GM19239 (cell line): ENCODE measurements at places on chromosomes 2 and 18.
A peak's percentile ranks its signal among the peaks of the same experiment; 100 is the strongest.

DNA sequence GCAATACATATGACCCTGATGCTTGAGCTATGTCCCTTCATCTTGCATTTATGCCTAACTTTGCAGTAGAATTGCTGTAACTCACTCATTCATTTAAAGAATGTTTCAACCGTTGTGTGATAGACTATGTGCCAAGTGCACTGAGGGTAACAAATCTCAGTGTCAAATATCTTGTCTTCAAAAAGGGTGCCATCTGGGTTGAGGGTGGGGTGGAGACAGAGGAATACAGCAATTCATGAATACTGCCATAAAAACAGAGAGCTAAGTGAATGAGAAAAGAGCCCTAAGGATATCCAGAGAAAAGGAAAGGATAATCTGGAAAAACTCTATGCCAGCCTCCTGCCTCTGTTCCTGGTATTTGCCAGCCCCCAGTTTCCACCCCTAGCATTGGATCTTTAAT is 1534.4 kb upstream of the PIK3C3 start:
- DNase-seq = no peak

- DNase-seq = no peak
Measured at GRCh38 chr2:217695033-217695520, 307.7 kb downstream of the TNS1 start.

- DNase-seq = no peak
Measured at GRCh38 chr2:128457006-128457604, 138.4 kb upstream of the HS6ST1 start.

GRCh38 chr2:3492951-3493614 is 26.2 kb downstream of the ADI1 start:
- DNase-seq = no peak

DNA sequence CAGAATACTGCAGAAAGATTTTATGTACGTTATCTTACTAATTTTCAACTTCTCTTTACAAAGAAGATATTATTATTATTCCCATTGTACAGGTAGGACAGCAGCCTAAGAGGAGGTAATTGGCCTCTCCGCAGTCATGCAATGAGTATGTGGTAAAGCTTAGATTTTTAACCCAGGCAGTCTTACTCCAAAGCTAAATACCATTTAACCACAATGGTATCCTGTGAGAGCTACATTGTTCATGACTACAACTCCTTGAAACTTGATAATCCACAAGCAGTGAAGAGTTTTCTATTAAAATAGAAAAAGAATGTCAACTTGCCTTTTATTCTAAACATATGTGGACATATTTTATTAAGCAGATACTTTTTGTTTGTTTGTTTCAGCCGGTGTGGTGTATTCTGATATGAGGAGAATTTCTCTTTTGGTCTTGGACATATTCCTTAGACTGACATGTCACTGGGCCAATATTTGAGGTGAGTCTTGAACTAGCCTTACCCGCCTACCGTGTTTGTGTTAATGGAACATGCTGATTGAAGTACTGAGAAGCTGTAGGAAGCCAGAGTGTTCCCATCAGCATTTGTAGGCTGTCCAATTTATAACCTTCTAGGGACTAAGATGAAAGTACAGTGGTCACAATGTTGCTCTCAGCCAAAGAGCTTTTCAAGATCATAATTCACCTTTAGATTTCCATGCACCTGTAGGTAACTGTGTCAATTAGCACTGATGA is 293.9 kb upstream of the DCC start:
- no peak for DNase-seq

DNA sequence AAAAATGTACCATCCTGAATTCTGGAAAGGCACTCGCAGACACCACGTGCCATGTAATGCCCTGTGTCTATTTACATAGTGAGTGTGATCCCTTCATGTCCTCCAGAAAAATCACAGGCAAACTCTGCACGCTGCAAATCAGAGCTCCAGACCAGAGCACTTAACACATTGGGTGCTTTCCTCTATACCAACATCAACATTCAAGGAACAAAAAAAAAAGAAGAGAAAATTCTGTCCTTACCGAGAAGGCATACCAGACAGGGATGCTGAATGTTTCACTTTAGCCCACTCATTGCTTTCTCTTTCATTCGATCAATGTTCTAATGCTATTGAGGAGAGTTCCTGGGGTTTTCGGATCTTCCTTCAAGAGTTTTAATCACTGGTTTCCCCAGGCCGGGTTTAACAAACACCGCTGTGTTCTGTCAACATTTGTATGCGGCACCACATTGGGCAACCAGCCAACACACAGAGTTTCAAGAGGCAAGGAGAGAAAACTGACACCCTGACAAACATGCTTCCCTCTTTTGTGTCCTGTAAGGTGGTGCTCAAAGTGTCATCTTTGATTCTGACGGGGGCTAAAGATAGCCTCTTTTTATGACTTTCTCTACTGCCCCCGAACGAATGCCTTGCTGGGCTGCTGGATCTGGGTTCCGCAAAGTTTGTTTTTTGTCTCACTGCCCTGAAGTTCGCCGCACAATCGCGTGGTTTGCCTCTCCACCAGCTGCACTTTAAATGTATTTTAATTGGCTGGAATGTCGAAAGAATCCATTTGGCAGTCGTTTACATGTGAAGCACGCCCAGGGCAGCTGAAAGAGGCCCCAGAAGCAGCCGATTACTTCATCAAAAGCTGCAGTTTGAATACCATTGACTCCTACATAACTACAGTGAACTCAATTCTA is 106.4 kb upstream of the NCKAP5 start:
- DNase-seq = no peak

GRCh38 chr2:86062043-86062442 is 43.6 kb downstream of the POLR1A start:
- DNase-seq = no peak

DNA sequence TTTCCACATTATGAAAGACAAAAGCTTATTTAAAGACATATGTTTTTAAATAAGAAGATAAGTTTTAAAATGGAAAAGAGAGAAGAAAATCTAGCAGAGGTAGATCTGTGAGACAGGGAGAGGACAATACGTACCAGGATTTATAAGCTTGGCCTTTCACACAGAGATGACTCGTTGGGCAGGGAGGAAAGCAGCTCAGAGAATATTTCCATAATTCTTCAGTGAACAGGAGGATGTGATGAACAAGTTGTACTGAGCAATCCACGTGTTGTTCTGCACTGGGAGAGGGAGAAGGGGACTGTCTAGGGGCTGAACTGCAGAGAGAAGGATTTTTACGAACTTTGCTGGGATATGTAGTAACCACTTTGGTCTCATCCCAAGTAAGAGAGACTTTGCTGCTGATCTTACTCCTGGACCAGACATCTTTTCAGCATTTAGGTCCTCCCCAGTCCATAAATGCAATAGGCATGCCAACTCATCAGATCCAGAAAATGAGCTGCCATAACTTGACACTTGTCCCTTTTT is 162.5 kb upstream of the SETBP1 start:
- no peak for DNase-seq

DNA sequence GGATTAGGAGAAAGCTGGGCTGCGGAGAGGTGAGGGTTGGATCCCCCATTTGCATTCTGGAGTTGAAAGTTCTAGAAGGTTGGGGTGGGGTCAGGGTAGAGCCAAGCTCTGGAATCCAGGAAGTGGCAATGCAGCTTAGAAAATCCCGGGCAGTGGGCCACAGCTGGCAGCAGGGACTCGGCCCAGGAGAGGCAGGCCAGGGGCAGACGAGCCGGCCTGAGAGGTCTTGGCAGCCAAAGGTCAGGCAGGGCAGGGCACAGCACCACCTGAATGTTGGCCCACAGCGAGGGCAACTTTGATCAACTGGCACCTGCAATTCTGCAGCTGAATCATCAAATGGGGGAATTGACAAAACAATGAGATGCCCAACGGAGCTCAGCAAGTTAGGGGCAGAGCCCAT is 139.2 kb downstream of the INHBB start:
- no peak for DNase-seq

GRCh38 chr2:204971206-204971907 is 426.1 kb downstream of the PARD3B start:
- no peak for DNase-seq

GRCh38 chr2:9418746-9419145 is 4.6 kb downstream of the ITGB1BP1 start:
- no peak for DNase-seq

DNA sequence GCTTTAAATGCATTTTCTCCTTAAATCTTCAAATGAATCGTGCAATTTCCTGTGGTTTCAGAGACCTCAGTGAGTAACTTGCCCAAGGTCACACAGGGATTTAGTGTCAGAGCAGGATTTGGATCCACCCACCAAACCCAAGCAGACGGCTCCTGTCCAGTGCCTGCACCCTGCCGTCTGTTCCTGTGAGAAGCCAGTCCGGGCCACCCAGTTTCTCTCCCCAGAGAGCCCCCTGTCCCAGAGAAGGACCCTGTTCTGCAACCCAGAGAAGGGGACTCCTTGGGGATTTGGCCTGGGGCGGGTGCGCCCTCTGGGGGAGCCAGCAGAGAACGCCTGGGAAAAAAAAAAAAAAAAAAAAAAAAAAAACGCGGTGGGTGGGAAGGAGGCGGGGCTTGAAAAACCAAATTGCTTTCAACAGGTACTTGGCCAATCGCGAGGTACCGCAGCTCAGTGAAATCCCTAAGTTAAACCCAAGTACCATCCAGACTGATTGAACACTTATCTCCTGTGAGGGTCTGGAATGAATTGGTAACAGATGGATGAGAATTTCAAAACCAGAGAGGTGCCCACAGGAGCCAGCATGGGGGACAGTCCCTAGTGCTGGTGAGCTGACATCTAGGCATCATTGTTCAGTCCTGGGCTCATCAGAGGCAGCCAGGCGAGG is 30.9 kb upstream of the REEP1 start:
- DNase-seq = peak; percentile 40

- no peak for DNase-seq
Measured at GRCh38 chr2:46338674-46339073, 41.5 kb downstream of the EPAS1 start.

- DNase-seq = no peak
Measured at GRCh38 chr18:80086281-80086680, 22.8 kb upstream of the ADNP2 start.

- no peak for DNase-seq
Measured at GRCh38 chr2:203177361-203177760, 61.5 kb upstream of the CYP20A1 start.

DNA sequence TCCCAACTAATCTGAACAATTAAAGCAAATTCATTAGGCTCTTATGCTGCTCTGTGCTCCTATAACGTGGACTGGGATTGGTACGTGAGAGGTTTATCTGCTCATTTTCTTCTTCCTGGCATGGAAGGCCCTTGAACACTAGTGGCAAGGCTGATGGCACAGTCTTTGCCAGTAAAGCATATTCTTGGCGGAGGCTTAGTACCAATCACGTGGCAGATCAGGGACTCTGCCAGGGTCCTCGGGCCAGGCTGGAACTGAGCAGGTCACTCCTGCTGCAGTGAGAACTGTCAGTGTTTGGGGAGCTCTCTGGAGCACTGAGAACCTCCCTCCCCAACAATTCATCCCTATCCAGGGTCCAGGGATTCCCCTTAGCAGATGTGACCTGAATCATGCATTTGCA is 3.7 kb upstream of the ALPK2 start:
- no peak for DNase-seq

DNA sequence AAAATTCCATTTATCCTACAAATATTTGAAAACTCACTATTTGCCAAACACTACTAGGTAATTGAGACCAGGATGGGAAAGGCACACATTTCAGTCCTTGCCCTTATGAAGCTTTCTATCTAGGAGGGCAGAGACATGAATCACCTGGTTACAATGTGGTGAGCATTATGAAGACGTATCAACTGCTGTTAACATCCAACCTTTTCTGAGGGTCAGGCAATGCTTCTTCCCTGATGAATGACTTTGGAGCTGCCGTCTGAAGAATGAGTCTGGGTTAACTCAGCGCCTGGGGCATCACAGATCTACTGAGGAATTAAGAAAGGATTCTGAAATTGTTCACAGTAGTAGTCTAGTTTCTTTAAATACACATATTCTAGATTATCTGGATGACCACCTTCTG is 62.1 kb upstream of the NOSTRIN start:
- DNase-seq = no peak

- DNase-seq = peak; percentile 38
Measured at GRCh38 chr2:170409164-170409535, 231.2 kb downstream of the MYO3B start.

DNA sequence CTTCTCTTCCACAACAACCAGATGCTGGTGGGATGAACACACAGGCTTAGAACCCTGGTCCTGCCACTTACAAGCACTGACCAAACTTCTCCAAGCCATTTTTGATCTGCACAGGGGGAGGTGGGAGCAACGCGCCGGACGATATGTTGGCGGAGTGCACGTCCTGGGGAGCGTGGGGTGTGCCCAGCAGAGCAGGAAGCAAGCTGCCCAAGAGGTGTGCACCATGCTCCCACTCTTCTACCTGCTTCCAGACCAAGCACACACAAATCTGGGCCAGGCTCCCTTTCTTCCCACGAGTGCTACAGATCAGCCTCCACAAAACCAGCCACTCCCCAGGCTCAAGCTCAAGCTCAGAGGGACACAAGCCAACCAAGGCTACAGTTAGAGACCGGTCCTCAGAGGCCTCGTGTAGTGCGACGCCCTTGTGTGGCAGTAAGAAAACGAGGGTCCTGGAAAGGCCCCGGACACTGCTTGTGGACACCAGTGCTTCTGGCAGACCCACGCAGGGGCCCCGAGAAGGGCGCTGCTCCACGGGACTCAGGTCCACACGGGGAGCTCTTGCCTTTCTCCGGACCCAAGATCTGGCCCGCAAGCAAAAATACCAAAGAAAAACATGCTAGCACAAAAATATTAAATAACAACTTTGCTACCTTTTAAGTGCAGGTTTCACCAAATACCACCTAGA is 52.0 kb downstream of the ANO7 start:
- DNase-seq = no peak

GRCh38 chr2:126059379-126059778 is 596.6 kb upstream of the GYPC start:
- DNase-seq = no peak
